Upper lobe of right lung (tissue), 1 donor: ENCODE measurements at places on chromosomes 1 and 21. TPM values are rescaled to one million over a fixed set of nuclear protein-coding genes. Genes with fewer than 3 reads are reported as not detected.

DNA sequence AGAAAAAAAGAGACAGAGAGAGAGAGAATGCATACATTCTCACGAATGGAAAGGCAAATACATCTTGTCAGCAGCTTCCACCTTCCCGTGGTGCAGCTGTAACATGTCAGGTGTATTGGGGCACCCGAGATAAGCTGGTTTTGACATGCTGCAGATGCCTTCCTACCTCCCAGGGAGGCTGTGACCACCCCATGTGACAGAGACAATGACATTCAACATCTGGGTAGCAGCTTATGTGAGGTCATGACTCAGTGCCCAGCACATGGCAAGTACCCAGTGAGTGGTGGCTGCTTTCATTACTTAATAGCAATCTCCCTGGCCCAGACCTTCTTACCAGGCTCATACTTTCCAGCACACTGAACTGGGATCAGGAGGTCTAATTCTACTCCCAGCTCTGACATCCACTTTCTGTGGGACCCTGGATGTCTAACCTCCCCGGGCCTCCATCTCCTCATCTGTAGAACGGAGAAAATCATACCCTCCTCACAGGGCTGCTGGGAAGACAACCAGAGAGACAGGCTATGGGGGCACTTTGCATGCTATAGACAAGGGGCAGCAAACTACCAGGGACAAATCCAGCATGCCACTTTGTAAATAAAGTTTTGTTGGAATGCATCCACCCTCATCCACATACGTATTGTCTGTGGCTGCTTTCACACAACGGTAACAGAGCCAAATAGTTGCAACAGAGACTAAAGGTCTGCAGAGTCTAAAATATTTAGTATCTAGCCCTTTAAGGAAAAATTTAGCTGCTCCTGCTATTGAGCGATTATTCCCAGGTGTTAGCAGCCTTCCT, 38.5 kb upstream of the ZBTB40 start:
- peaks cover 12% of the 10 kb centered on the region for H3K4me1 ChIP-seq
- H3K4me3 ChIP-seq = no peak overlapping the region
- no peaks in the 10 kb centered on the region for H3K36me3 ChIP-seq
- H3K27ac ChIP-seq = peak overlapping the region; percentile 55
- no peaks in the 10 kb centered on the region for H3K27me3 ChIP-seq

DNA sequence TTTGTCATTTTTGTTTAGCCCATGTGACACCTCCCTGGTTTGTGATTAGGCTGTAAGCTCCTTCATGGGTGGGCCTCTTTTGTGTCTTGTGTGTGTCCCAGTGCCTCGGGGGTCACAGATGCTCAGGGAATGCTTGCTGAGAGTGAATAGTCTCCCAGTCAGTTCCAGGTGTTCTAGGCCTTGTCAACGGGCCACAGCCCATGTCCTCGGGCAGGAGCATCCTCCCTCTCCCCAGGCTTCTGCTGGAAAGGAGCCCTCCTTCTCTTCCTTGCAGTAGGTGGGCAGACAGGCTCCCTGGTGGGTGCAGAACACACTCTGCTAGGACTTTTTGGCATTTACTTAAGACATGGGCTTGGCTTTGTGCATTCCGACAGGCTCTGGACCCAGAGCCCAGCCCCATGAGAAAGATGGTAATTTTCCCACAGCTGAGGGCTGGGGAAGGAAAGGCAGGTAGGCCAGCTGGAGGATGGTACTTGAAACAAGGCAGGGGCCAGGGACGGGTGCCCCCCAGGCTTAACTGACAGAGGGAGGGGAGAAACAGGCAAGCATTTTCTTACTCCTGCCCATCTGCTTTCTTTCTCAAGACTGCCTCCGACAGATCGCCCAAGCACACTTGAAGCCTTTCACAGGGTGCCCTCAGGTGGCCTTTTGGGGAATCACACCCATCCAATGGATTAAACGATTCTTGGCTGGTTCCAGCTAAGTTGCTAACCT, 7.1 kb upstream of the CPLANE2 start:
- peaks cover 21% of the 10 kb centered on the region for H3K4me1 ChIP-seq
- H3K4me3 ChIP-seq = no peak overlapping the region
- peaks cover 7% of the 10 kb centered on the region for H3K36me3 ChIP-seq
- H3K27me3 ChIP-seq = no peaks in the 10 kb centered on the region
- no peak for DNase-seq

GRCh38 chr21:29297483-29298347, 1.0 kb upstream of the BACH1 start:
- no peak for DNase-seq
- H3K27ac ChIP-seq = peak overlapping the region; percentile 92
- no peaks in the 10 kb centered on the region for H3K27me3 ChIP-seq
- peaks cover 28% of the 10 kb centered on the region for H3K4me1 ChIP-seq
- H3K36me3 ChIP-seq = no peaks in the 10 kb centered on the region

- H3K27me3 ChIP-seq = no peaks in the 10 kb centered on the region
- peaks cover 8% of the 10 kb centered on the region for H3K4me1 ChIP-seq
- no peak overlapping the region for H3K4me3 ChIP-seq
- no peaks in the 10 kb centered on the region for H3K36me3 ChIP-seq
- H3K27ac ChIP-seq = no peak overlapping the region
- no peak for DNase-seq
Measured at GRCh38 chr1:31886866-31887265, 51.3 kb downstream of the PTP4A2 start.

GRCh38 chr1:44294588-44295007, 60.5 kb downstream of the ERI3 start:
- H3K4me3 ChIP-seq = no peak overlapping the region
- no peak overlapping the region for H3K27ac ChIP-seq
- peaks cover 25% of the 10 kb centered on the region for H3K36me3 ChIP-seq
- H3K27me3 ChIP-seq = no peaks in the 10 kb centered on the region

DNA sequence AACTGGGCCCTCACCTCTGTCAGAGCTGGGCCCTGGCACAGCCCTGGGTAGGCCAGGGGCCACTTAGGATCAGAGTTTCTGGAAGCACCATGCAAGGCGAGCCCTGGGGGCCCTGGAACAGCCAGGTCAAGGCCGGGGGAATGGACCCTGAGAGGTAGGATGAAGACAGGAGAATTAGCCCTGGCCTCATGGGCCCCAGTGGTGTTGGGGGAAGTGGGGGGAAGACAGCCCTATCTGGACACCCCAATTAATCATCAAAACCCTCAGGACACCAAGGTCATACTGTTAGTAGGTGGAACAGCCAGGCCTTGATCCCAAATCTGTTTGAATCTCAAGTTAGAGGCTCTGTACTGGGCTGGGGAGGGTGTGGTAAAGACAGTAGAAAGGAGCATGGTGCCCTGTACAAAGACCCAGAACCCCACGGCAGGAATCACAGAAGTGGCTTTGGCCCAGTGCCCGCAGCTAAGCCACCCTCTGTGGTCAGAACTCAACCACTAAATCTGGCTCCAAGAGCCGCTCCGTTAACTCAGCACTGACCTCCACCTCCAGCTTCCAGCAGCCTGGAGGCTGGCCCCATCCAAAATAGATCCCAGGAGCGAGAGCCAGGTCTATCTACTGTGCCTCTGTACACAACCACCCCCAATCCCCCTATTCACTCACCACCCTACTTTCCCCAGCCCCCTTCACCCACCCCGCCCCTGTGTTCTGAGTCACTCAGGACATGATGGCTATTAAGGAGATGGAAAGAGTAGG, 14.0 kb upstream of the TRIM63 start:
- no peaks in the 10 kb centered on the region for H3K36me3 ChIP-seq
- peaks cover 4% of the 10 kb centered on the region for H3K27me3 ChIP-seq
- no peak overlapping the region for H3K27ac ChIP-seq
- H3K4me1 ChIP-seq = peaks cover 3% of the 10 kb centered on the region

GRCh38 chr1:229146647-229147046, 124.3 kb upstream of the RAB4A start:
- H3K27ac ChIP-seq = no peak overlapping the region
- no peaks in the 10 kb centered on the region for H3K36me3 ChIP-seq
- H3K4me3 ChIP-seq = no peak overlapping the region
- no peak for DNase-seq

DNA sequence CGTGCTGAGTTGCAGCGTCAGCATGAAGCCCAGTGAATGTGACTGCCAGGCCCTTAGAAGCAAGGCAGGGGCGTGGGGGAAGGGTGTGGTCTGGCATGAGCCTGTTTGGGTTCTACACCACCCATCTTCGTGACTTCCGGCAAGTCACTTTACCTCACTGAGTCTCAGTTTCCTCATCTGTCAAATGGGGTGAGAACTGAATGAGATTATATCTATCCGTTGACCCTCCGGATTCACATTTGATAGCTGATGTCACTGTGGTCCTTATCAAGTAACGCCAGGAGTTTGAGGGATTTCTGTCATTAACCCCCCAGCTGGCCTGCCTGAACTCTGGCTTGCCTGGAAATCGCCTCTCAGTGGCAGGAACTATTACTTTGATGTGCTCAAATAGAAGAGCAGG, 15.6 kb downstream of the MRPL37 start:
- no peak overlapping the region for H3K4me3 ChIP-seq
- DNase-seq = no peak
- H3K4me1 ChIP-seq = peaks cover 16% of the 10 kb centered on the region

GRCh38 chr1:160830321-160831153, 32.1 kb downstream of the CD244 start:
- no peak overlapping the region for H3K27ac ChIP-seq
- H3K4me3 ChIP-seq = no peak overlapping the region
- no peaks in the 10 kb centered on the region for H3K27me3 ChIP-seq
- DNase-seq = peak; percentile 87

DNA sequence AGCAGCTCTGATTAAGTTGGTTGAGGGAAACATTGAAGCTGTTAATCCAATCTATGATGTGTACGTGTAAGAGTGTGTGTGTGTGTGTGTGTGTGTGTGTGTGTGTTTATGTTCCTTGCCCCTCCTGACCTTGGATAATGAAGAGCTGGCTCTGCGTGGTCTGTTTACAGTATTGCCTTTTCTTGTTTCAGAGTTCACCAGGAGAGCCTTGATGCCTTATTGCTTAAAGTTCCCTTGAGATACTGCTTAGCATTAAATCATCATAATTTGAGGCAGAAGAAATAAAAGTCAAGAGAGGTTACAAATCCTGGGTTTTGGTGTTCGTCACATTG, 36.4 kb downstream of the CAPN8 start:
- H3K27ac ChIP-seq = no peak overlapping the region
- H3K4me3 ChIP-seq = no peak overlapping the region
- no peaks in the 10 kb centered on the region for H3K4me1 ChIP-seq
- no peaks in the 10 kb centered on the region for H3K27me3 ChIP-seq
- H3K36me3 ChIP-seq = no peaks in the 10 kb centered on the region

DNA sequence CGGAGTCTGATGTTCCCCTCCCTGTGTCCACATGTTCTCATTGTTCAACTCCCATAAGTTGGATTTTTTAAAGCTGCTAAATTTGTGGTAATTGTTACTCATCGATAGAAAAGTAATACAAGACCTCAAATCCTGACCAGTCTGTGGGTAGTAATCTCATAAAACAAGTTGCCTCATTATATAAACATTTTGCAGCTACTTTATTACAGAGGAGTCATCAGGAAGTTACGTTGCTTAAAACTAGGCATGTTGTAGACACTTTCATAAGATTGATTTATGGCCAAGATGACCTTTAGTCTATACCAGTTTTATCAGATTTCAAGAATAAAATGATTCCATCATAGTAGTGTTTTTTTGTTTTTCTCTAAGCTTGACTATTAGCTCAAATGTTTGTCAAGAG, 208.8 kb downstream of the GIPC2 start:
- no peaks in the 10 kb centered on the region for H3K4me1 ChIP-seq
- H3K36me3 ChIP-seq = no peaks in the 10 kb centered on the region
- DNase-seq = no peak
- no peaks in the 10 kb centered on the region for H3K27me3 ChIP-seq
- H3K27ac ChIP-seq = no peak overlapping the region

DNA sequence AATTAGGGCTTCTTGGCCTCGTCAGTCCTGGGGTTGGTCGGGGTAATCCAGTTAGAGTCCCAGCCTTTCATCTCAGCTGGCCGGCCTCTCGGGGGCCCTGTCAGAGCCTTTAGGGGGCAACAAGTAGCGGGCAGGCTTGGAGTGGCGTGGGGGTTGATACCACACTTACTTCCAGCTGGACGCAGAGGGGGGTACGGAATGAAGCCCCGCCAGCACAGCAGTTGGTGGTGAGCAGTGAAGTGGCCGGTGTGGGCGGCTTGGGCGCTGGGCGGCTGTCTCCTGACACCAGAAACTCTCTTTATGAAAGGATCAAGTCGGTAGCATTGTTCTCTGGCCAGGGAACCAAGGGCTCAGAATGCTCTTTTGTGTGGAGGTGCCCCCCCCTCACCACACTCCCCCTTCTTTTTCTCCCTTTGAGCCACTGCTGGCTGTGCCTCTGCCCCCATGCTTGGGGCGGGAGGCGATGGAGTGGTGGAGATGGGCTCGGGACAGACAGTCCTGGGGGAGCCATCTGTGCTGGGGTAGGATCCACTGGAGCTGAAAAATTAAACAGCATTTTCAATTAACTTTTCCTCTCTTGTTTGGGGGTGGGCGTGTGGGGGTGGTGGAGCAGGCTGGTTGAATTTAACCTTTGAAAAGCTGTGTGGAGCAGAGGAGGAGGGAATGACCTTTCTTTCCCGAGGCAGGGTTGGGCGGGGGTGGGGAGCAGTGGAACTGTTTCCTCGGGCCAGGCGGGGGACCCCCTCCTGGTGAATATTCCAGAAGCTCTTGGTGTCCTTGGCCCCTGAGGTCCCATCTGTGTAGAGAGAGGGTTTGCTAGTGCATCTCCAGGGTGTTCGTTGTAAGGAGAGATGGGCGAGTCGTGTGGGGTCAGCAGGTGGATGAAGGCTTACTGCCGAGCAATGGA, 102.7 kb downstream of the RNF220 start:
- no peak overlapping the region for H3K27ac ChIP-seq
- H3K4me1 ChIP-seq = no peaks in the 10 kb centered on the region
- no peak for DNase-seq
- H3K4me3 ChIP-seq = no peak overlapping the region
- H3K27me3 ChIP-seq = no peaks in the 10 kb centered on the region

- H3K4me3 ChIP-seq = no peak overlapping the region
- no peak for DNase-seq
- no peaks in the 10 kb centered on the region for H3K4me1 ChIP-seq
- no peak overlapping the region for H3K27ac ChIP-seq
Measured at GRCh38 chr21:44834951-44835646, 17.2 kb upstream of the SUMO3 start.

GRCh38 chr21:44013380-44014088, 1.4 kb downstream of the TRAPPC10 start:
- H3K4me3 ChIP-seq = peak overlapping the region; percentile 85
- H3K36me3 ChIP-seq = no peaks in the 10 kb centered on the region
- peak overlapping the region; percentile 94 for H3K27ac ChIP-seq
- DNase-seq = no peak
- no peaks in the 10 kb centered on the region for H3K27me3 ChIP-seq

The GLRX2 gene
- 19.0 TPM for total RNA-seq

The ACTA1 gene
- not detected for total RNA-seq

The CFAP107 gene
- total RNA-seq = not detected

The RPTN gene
- not detected for total RNA-seq

The FCRL5 gene
- 0.93 TPM for total RNA-seq
